GM18507 (cell line): ENCODE measurements at places on chromosomes 3 and 15.

- no peak for DNase-seq
Observed at GRCh38 chr3:122355612-122356011, 27.4 kb downstream of the MIX23 start.

DNA sequence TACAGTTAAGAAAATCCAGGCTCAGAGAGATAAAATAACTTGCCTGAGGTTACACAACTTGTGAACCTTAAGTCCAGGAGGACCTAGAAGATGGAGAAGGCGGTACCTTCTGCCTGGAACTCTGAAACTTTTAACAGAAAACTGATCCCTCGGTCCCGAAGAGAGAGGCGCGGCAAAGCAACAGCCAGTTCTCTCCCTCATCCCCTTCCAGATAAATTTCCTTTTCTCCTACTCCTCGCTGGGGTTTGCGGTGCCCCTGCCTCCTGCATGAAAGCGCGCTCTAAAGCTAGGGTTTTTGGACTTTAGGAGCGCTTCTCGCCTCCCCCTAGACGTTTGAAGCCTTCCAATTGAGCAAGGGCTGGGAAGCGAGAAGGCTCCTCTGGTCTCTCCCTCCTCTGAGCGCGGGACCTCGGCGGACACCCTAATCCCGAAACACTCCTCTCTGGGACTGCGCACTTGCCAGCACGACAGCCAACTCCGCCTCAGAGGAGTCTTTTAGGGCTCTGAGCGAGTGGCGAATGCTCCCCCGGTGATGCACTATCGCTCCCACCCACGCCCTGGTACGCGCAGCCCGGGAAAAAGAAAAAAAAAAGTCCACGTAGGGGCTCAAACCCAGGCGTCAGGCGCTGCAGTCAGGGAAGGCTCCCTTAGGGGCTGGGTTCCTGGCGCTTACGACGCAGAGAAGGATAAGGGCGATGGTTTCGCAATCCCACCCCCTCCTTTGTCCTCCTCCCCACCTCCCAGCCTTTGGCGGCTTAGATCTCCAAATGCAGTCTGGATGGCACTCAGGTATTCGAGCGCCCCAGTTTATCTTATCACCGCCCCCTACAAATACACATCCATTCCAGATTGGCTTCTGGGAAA is 7.9 kb upstream of the EOMES start:
- no peak for DNase-seq

GRCh38 chr3:176447369-176447768 is 749.9 kb downstream of the TBL1XR1 start:
- no peak for DNase-seq

DNA sequence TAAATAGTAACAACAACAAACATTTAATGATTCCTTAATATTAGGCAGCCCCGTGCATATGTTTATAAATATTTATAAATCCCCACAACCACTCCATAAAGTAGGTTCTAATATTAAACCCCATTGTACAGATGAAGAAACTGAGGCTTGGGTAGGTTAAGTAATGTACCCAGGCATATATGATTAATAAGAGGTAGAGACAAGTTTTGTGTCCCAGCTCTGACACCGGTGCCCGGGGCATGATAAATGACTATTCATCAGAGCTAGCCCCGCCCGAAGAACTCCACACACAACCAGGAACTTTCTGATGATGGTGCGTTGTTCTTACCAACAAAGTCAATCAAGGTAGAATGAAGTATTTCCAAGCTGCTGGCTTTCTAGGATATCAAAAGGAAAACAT is 19.4 kb downstream of the CDCP1 start:
- DNase-seq, result no peak

- DNase-seq, result no peak
Observed at GRCh38 chr3:178022599-178022998, 513.6 kb upstream of the KCNMB2 start.

DNA sequence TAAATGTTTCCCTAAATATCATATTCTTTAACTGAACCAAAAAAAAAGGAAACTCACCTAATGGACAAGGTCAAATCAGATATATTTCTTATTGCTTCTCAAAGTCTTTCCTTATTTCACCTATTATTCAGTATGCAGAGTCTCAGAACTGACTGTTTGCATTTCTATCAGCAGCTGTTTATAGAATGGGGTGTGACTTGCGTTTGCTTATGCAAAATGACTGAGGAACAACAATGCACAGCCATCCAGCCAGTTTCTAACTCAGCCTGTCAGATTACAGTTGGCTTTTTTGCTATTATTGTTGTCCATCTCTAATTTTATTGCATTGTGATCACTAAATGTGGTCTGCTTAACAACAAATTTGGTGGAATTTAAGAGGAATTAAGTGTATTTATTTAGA is 40.7 kb downstream of the RAB27A start:
- DNase-seq, result no peak

- no peak for DNase-seq
Observed at GRCh38 chr3:149667576-149667975, 9.8 kb upstream of the WWTR1 start.

DNA sequence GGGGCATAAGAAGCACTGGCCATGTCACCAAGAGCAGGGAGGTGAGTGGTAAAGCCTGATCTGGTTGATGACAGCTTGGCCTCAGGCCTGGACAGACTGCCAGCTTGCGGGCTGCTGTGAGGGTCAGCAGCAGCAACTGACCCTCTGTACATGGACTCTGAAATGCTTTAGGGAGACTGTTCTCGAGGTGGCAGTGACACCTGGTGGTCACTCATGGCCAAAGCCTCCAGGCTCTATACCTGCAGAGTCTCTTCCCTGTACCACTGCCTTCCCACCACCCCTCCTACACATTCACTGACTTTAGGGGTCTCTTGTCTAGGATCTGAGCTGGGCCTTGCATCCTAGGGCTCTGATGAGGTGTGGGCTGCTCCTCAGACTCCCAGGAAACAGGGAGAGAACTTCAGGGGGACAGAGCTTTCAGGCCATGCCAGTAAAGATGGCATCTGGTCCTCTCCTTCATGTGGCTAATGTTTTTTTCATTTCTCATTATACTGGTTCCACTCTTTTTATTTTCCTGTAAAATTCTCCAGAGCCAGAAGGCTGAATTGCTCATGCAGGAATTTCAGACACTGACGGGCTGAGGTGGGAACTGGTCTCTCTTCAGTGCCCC is 17.2 kb upstream of the TIMP4 start:
- peak; percentile 35 for DNase-seq

GRCh38 chr15:64037966-64038365 is 8.3 kb downstream of the DAPK2 start:
- DNase-seq, result no peak

DNA sequence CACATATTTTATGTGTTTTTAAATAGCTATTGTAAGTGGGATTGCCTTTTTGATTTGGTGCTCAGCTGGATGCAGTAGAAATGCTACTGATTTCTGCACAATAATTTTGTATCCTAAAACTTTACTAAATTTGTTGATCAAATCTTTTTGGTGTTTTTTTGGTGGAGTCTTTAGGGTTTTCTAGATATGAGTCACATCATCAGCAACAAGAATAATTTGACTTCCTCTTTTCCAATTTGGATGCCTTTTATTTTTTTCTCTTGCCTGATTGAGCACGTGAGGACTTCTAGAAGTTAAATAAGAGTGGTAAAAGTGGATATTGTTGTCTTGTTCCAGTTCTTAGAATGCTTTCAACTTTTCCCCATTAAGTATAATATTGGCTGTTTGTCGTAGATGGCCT is 51.3 kb downstream of the TLNRD1 start:
- no peak for DNase-seq

DNA sequence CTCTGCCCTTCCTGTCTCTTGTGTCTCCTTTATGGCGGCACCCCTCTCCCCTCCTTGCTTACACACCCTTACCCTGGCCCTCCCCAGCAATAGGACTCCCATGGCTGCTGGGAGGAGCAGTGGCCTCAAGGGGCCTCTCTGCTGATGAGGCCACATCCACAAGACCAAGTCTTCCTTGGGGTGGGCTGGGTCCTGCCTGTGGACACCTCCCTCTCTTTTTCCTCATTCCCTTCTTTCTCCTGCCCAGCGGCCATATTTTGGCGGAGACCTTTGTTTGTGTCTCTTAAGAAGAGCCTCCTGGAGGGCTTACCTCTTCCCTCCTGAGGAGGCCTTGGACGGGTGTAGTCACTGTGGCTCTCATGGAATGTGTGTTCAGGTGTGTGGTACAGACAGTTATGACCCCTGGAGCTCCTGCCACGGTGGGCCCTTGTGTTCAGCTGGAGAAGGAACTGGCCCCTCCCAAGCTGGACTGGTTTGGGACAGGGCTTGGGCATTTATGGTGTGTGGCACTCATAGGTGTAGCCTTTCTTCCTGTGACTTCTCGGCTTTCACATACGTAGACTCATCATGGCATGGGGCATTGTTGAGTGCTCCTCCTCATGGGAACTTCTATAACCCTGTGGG is 56.6 kb upstream of the APEH start:
- DNase-seq, result no peak

DNA sequence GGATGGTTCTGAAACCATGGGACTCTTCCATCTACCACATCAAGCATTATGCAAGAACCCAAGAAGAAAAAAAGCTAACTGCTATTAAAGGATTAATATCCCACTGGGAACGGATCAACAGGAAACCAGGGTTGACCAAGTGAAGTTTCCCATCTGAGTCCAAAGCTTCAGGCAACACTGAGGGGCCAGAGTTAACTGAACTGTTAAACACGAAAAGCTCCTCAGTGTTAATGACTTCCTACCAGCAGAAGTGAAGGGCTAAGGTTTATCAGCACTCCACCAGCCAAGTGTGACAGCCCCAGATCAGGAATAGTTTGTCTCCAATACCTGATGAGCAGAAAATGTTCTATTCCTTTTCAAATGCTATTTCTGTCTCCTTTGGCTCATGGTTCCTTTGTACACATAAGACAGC is 36.7 kb downstream of the PTPN9 start:
- no peak for DNase-seq

- DNase-seq, result no peak
Observed at GRCh38 chr3:158983216-158984099, 181.6 kb downstream of the MFSD1 start.

- DNase-seq, result no peak
Observed at GRCh38 chr3:27990324-27990723, 251.1 kb upstream of the CMC1 start.

DNA sequence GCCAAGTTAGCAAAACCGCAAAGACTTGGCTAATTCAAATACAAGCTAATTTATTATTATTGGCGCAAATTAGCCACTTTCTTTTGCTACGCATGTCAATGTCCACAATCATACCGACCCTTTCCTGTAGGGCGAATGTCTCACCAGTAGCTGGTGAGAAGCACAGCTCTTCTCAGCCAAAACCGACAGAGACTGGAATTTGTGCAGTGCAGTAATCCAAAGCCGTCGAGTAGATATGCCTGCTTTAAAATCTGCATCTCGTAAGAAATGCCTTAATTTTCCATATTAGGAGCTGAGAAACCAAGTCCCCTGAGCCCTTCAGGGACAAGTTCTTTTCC is 614 bp upstream of the MINDY2 start:
- DNase-seq, result peak; percentile 11

- DNase-seq, result no peak
Observed at GRCh38 chr3:111519178-111519855, 22.7 kb upstream of the CD96 start.

GRCh38 chr3:144244662-144245061 is 273.0 kb downstream of the DIPK2A start:
- no peak for DNase-seq

DNA sequence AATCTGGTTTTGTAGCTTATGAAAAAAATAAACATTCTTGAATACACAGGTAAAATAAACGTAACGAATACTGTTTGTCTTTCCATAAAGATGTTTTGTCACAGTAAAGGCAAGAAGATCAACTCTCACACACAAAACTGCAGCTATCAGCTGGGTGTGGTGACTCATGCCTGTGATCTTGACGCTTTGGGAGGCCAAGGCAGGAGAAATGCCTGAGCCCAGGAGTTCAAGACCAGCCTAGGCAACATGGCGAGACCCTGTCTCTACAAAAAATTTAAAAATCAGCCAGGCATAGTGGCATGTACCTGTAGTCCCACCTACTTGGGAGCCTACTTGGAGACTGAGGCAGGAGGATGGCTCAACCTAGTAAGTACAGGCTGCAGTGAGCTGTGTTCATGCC is 39.6 kb downstream of the CBLB start:
- DNase-seq, result no peak

DNA sequence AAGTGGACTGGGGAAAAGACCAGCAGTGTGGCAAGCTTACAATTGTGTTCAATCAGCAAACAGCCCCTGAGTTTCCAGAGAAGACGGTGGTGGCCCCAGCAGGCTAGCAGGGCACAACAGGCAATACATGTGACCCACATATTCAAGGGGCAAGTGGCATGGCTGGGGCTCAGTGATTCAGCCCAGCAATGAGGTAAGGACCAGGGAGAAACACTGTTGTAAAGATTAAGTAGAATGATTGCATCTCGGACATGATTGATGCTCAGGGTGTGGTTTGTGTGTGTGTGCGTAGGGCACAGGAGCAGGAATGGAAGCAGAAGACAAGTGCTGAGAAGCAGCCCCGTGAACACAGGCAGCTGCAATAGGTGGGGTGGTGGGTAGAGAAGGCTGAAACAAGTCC is 37.9 kb downstream of the KLHL6 start:
- no peak for DNase-seq

GRCh38 chr3:13750731-13751130 is 129.1 kb downstream of the WNT7A start:
- no peak for DNase-seq

- DNase-seq, result no peak
Observed at GRCh38 chr3:31166249-31166885, 271.9 kb upstream of the GADL1 start.

- no peak for DNase-seq
Observed at GRCh38 chr3:52724511-52724910, 18.6 kb downstream of the SPCS1 start.

- no peak for DNase-seq
Observed at GRCh38 chr3:105359098-105359762, 7.5 kb upstream of the ALCAM start.

GRCh38 chr3:16365491-16366128 is 100.6 kb downstream of the OXNAD1 start:
- DNase-seq, result no peak

GRCh38 chr15:76529911-76530310 is 193.3 kb downstream of the ISL2 start:
- DNase-seq, result no peak

GRCh38 chr15:49323207-49323606 is 99.8 kb upstream of the FGF7 start:
- no peak for DNase-seq

GRCh38 chr3:11071096-11071755 is 78.7 kb downstream of the SLC6A1 start:
- DNase-seq, result no peak

DNA sequence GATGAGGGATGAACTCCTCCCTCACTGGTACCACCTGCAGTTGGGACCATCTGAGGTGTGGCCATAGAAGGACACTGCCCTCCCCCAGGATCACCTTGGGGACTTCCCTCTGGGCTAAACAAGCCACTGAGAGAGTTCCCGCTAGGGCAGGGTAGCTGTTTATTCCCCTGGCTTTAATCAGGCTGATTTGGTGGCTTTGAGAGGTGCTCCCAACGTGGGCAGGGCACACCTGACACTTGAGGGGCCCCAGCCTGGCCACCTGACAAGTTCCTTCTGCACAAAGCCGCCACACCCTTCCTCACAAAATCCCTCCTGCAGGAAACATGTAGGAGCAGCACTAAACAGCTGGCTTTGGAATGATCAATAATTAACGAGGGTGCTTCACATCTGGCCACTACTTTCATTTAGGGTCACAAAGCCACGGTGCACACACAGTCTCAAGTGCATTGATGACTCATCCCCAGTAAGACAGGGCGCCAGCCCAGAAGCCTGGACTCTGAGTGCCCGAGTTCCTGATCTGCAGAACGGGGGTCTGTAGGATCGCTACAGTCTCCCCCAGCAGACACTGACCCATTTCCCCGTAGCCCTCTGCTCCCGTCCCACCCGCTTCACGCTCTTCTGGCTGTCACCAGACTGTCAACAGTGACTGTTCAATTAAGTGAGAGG is 75.1 kb downstream of the ATP10A start:
- no peak for DNase-seq

- no peak for DNase-seq
Observed at GRCh38 chr15:90086868-90087268, 15.4 kb downstream of the IDH2 start.
